ENCODE measurements at places on chromosomes 11 and 22.
A peak's percentile ranks its signal among the peaks of the same experiment; 100 is the strongest.

- no peak for DNase-seq
Observed at GRCh38 chr22:45781459-45781858, 109.8 kb downstream of the ATXN10 start.

DNA sequence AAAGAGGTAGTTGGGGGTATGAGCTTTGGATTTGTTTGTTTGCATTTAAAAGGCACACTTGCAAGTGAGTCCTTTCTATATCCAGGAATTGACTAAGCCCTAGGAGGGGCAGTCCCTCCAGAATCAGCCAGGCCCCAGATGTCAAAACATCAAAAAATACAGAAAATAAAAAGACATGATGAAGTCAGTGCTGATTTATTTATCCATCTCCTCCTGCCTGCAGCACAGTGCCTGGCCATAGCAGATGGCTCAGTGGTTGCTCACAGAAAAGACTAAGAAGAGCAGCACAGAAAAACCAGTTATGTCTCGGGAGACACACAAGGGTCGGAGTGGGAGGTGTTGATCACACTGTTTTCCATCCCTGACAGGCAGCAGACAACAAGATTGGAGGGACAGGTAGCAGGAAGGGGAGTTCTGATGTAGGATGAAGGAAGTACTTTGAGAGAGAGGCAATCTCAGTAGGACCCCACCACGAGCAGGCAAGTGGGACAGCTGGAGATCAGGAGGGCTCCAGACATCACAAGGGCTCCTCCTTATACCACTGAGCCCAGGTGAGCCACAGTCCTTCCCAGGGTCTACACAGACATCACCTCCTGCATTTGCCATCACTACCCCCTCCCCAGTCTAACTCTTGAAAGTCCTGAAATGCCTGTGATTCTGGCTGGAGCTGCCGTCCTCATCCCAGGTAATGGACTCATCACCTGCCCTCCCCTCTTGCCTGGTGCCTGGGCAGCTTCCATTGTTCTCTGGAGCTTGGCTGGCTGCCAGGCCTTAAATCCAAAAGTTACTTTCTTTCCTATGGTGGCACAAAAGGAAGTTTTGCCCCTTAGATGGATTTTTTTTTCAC is 32.3 kb downstream of the TMPRSS5 start:
- no peak for DNase-seq

DNA sequence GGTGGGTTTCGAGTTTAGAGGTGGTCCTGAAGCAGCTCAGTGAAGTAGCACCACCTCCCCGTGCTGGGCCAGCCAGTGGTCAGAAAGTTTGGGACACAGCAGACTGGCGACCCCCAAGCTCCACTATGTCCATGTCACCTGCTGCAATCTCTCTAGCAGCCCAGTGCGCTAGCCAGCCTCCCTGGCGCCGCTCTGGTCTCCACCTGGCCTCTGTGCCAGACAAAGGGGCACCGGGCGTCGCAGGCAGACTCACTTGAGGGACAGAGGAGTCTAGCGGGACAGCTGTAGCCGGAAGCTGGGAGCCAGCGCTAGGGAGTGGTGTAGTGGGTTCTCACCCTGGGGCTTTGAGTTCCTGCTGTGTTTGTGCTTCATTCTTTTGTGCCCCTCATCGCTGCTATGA is 25.5 kb downstream of the MYBPC3 start:
- DNase-seq = no peak

GRCh38 chr11:64292460-64293254 is 1.6 kb downstream of the KCNK4 start:
- DNase-seq = no peak

DNA sequence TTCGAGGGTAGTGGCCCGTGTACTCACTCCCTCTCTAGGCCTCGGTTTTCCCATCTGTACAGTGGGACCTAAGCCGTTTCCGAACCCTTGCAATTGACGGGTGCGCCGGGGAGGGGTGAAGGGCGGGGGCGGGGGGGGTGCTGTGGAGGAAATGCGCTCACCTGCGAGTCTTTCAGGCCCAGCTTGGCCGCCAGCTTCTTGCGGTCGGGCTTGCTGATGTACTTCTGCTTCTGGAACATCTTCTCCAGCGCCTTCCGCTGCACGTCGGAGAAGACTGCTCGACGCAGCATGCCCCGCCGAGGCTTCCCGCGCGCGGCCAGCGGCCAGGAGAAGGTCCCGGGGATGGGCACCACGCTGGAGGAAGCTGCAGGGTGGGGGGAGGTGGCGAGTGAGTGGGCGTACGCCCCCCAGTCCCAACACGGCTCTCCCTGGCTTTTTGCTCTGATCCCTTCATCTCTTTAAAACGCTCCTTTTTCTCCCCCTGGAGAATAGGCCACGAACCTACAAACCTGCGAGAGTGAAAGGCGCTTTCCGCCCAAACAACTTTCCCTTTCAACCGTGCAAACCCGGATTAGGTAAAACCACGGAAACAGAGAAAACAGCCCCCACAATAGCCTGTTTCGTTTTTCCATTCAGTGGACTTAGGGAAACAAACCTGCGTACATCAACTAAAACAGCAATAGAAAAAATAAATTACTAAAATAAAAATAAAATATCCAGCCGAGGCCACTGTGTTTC is 3.2 kb downstream of the DBX1 start:
- peak; percentile 30 for DNase-seq

GRCh38 chr11:78189174-78189724 is 530 bp downstream of the USP35 start:
- no peak for DNase-seq

GRCh38 chr11:33256813-33257159 is 395 bp upstream of the HIPK3 start:
- DNase-seq = no peak

GRCh38 chr11:43928721-43929120 is 13.7 kb upstream of the C11orf96 start:
- DNase-seq = no peak

GRCh38 chr11:44978961-44979331 is 28.3 kb upstream of the TP53I11 start:
- DNase-seq = no peak

GRCh38 chr11:62588966-62589637 is 2.2 kb downstream of the TUT1 start:
- no peak for DNase-seq

GRCh38 chr11:19970944-19971343 is 189.3 kb downstream of the DBX1 start:
- DNase-seq = no peak

DNA sequence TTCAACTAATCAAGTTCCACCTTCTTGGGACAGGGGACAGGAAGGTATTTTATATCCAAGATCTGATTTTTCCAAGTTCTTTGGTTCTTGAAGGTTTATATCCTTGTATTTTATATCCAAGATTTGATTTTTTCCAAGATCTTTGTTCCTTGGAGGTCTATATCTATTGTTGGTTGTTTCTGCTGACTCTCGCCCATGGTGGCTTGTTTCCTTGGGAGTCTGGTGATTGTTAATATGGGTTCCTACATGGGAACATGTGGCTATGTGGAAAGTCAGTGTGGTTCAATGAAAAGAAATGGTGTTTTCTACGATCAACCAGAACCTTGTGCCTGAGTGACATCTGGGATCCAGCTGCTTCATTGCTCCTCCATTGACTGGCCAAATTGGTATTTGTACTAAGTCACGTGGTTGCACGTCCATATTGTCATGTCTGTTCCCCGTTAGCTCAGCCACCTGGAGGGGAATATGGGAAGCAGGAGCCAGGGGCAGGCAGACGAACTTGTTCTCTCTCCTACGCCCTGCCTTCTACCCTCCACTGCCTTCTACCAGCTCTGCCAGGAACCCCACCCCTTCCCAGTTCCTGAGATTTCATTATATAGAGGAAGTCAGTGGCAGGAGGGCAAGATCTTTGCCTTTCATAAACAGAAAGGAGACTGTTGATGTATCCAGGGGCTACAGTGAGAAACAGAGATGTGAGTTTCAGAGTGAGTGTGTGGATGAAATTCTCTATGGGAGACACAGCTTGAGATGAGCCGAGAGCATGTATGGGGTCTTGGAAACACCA is 11.1 kb upstream of the CSF2RB start:
- DNase-seq = no peak

GRCh38 chr11:17233101-17233500 is 25.3 kb upstream of the PIK3C2A start:
- no peak for DNase-seq

DNA sequence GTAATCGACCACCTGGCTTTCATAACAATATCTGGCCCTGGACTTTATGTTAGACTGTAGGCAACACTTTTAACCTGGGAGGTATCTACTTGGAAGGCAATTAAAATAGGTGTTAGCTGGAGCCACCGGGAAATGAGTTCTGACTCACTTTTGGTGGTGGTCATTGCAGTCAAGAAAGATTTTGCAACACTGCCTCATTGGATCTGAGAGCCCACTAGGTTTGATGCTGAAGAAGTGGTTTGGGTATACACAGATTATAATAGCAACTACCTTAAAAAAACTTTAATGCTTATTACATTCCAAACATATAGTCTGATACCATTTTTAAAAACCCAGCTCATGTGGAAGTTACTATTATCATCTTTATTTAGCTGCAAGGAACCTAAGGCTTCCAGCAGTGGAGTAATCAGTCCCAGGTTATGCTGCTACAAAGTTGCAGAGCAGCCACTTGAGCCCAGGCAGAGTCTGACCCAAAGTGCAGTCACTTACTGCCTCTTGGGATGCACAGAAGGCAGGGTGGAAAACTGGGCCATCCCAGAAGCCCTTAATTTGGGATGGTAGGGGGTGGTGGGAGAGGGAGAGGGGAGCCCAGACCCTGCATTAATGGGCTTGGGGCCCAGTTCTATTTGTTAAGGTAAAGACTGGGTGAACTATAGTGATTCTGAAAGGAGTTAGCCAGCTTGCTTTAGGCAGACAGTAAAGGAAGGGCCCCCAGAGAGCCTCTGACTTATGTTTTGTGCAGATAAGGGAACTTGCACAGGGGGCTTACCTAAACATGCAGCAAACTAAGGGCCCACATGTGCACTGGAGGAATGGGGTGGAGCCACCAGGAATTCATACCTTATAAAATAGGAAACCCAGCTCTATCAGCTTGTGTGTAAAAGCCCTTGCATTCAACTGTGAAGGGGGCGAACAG is 149.4 kb downstream of the SNX19 start:
- DNase-seq = no peak

DNA sequence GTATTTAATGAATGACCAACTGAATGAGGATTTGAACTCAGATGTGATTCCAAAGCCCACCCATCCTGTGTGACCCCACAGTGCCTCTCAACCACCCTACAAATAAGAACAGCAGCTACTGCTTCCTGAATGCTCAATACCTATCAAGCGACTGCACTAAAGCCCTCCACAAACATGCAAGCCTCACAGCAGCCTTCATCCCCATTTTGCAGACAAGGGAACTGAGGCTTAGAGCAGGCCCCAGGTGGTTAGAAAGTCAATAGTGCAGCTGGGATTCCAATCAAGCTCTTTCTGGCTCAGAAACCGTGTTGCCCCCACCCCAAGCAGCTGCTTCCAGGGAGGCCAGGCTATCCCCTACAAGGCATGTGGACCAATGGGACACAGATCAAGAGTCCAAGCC is 57.2 kb downstream of the SMCO4 start:
- no peak for DNase-seq

GRCh38 chr11:120235024-120235628 is 4.8 kb upstream of the POU2F3 start:
- peak; percentile 42 for DNase-seq

DNA sequence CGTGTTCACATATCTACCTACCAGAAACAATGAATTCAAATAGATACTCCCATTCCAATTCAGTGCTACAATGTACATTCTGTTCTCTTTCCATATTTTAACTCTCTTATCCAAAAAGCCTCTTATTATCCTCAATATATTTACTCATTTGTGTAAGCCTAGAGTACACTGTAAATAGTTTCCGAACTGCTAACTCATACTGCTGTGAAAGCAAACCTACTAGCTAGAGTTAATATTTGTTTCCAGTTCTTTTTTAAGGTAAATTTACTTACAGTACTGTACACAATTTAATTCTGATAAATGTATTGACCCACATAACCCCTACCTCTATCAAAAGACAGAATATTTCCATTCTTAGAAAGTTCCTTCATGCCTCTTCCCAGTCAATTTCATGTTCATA is 71.8 kb downstream of the GRK3 start:
- no peak for DNase-seq

DNA sequence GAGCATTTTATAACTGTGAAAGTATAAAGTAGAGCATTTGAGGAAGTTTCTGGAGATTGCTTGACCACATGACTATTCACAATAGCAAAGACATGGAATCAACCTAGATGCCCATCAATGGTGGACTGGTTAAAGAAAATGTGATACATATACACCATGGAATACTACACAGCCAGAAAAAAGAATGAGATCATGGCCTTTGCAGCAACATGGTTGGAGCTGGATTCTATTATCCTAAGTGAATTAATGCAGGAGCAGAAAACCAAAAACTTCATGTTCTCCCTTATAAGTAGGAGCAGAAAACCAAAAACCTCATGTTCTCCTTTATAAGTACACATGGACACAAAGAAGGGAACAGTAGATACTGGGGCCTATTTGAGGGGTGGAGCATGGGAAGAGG is 30.3 kb downstream of the UVRAG start:
- no peak for DNase-seq

DNA sequence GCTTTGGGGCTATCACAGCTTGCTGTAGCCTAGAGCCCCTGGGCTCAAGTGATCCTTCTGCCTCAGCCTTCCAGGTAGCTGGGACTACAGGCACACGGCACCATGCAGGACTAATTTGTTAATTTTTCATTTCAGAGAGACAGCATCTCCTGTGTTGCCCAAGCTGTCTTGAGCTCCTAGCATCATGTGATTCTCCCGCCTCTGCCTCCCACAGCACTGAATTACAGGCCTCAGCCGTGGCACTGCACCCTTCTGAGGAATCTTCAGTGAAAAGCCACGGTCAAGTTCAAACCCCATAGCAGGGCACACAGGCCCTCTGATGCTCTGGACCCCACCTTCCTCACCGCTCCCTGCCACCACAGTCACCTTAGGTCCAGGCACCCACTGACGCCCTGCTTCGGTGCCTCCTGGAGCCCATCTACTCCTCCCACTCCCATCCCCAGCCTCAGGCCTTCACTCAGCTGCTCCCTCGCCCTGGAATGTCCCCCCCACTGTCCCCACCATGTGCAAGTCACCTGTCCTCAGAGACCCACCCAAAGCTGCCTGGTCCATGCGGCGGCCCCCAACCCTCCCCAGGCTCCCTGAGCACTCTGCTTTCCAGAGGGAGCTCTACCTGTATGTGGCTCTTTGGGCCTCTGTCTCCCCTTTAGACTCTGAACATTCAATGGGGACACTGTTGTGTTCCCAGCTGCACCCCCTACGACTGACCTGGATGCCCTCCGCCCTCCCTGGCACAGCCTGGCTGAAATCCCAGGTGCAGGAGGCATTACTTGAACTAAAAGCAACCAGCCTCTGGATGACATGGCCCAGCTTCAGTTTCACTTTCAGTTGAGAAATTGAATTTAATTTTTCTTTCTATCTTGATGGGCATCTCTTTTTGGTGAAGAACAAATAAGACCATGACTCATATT is 1.6 kb downstream of the APOL2 start:
- no peak for DNase-seq

DNA sequence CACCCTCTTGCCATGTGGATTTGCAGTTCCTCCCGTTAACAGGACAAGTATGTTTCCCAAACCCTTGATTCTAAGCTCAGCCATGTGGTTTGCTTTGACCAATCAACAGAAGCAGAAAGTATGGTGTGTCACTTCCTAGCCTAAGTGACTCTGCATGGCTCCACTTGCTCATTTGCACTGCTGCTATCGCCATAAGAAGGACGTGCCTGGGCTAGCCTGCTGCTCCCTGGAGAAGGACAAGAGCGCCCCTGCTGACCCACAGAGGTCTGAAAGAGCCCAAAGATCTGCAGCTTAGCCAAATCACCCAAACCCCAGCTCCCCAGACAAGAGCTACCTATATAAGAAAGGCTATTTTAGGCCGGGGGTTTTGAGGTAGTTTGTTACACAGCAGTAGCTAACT is 18.0 kb downstream of the TBRG1 start:
- DNase-seq = no peak

GRCh38 chr11:79062814-79063762 is 377.7 kb downstream of the TENM4 start:
- DNase-seq = no peak
